Stimulated activated CD8-positive, alpha-beta memory T cell treated with anti-CD3 and anti-CD28 coated beads, Interleukin-4, amount 100 ng/mL, for 4 hours (primary cell): ENCODE measurements at places on chromosomes 16 and 17.

GRCh38 chr17:12256380-12256995 is 235.8 kb downstream of the MAP2K4 start:
- DNase-seq: no peak

DNA sequence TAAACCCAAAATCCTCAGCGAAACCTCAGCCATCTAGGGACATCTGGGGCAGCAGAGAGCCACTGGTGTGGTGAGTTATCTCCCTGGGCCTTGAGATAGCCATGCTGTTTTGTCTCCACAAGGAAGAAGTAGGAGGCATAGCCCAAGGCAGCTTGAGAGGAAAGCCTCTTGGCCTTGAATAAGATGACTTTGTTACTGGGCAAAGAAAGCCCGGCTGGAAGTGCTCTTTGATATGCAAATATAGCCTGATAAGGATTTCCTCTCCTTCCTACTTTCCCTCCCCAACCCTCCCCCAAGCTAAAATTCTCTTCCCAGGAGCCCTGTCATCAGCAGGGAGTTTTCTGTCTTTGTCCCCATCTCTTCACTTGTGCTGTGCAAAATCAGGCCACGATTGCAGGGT is 694.4 kb downstream of the MAF start:
- DNase-seq: no peak

DNA sequence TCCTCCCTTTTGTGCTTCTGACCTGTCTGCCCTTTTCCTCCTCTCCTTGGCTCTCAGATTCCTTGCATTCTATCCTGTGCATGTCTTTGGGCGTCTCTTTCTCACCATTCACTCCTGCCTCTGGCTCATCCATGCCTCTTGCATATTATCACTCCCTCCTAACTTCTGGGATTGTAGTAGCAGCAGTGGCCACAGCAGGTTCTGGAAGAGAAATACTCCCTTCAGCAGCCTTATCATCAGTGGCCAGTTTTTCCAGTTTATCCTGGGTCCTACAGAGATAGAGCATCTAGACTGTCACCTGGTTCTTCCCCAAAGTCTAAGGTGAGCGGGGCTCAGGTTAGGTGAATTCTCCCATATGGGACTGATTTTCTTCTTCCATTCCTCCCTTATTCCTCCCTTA is 354.0 kb upstream of the CCL2 start:
- DNase-seq: no peak

DNA sequence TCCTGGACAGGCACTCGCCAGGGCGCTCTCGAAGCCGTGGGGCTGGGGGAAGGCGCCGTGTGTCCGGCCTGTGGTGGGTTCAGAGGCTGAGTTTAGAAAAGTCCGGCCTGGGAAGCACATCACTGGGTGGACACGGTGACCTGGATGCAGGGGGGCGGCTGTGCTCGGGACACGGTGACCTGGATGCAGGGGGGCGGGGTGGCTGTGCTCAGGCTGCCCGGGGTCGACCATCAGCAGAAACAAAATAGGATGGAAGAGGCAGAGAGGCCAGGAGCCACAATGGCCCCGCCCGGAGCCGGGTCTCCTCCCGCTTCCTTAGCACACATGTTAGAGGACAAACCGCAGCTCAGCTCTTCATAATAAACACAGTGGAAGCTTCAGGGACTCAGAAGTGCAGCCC is 43.2 kb upstream of the GNG13 start:
- no peak for DNase-seq

DNA sequence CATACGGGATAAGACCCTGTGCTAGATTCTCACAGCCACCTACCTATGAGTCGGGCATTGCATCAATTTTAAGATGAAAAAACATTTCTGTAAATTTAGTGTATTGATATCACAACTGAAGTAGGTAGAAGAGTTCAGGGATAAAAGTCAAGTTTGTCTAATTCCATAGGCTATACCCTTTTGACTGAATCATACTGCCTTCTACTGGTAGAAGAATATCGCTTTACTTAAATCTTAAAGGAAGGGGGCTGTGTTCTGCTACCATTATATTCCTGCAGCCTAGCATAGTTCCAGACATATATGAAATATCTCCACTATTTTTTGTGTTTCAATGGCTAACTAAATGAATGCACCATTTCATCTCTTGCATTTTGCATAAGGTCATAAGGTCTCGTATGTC is 1128.6 kb downstream of the CDH8 start:
- DNase-seq: no peak

- DNase-seq: no peak
Observed at GRCh38 chr17:16954521-16954920, 17.4 kb downstream of the TNFRSF13B start.

GRCh38 chr17:69144331-69145255 is 2.9 kb upstream of the ABCA6 start:
- DNase-seq: no peak

DNA sequence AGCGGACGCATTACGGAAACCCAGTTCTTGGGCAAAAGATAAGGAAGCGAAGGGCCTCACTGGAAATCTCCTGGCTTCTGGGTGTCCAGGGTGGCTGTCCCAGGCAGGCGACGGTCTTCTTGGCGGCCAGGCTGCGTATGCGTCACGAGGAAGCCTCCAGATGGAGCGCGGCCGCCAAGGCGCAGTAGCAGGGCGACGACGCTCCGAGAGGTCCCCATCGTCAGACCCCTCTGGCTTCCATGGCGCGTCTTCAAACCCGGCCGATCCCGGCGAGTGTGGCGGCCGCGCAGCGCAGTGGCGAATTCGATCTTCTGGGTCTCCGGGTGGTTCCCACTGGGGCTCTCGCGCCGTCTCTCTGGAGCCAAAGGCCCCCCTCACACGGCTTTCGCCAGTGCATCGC is 13.8 kb upstream of the ANKRD40CL start:
- DNase-seq: no peak

DNA sequence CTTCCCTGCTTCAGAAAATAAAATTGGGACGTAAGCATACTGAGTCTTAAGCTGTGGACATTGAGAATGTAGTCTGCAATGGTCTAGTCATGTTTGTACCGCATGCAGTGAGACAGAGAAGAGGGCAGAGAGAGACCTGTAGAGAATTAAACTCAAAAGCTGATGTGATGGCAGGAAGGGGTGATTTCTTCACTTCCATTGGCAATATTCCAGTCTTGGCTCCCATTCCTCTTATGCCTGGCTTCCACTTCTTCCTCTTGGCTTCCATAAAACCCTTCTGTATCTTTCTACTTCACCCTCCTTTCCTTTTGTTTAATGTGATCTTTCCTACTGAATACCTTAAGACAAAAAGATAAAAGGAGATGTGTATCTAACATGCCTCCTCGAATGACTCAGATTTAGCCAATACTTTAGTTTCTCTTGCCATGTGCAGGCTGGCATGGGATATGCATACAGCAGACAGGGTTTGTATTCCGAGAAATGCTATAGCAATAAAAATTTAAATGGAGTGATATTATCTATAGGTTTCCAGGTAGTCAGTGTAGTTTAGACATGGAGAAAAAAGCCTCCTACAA is 423.1 kb upstream of the DYNLRB2 start:
- no peak for DNase-seq

DNA sequence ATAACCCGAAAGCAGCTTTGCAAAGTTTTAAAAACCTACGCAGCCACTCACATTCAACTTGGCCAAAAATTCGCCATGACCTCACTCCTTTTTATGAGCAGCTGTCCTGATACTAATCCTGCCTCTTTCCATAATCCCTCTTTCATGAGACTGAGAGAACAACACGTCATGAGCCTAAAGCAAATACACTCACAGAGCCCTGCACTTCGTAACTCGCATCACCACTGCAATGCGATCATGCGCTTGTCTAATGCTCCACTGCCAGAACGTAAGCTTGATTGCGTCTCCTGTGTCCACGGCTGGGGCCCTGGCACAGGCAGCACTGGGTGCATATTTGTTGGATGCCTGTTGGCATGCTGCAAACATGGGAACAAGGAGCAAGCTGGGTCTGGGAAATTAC is 36.2 kb downstream of the CDRT4 start:
- no peak for DNase-seq

- DNase-seq: no peak
Observed at GRCh38 chr16:86527366-86527765, 17.0 kb downstream of the FOXF1 start.

GRCh38 chr16:66961065-66961744 is at the start of gene CES3:
Gene CES3, plus strand, starts transcription at chr16:66961266. Its CDS starts 42 bp downstream, at chr16:66961308.
- DNase-seq: no peak

GRCh38 chr16:65767125-65767524 is 599.4 kb upstream of the CDH5 start:
- no peak for DNase-seq

DNA sequence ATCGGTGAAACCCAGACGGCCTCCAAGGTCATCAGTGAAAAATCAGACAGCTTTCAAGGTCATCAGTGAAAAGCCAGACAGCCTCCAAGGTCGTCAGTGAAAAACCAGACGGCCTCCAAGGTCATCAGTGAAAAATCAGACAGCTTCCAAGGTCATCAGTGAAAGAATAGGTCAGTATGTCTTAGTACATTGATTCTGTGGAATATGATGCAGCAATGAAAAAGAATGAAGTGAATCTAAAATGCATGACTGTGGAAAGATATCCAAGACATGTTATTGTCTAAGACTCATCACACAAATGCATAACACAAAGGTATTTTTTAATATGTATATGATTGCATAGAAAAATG is 72.5 kb downstream of the CMIP start:
- no peak for DNase-seq

GRCh38 chr17:978103-979093 is 1.2 kb downstream of the NXN start:
- no peak for DNase-seq

- no peak for DNase-seq
Observed at GRCh38 chr16:90047714-90048346, 28.6 kb upstream of the DBNDD1 start.

GRCh38 chr17:8482546-8482945 is 46.9 kb downstream of the NDEL1 start:
- no peak for DNase-seq

DNA sequence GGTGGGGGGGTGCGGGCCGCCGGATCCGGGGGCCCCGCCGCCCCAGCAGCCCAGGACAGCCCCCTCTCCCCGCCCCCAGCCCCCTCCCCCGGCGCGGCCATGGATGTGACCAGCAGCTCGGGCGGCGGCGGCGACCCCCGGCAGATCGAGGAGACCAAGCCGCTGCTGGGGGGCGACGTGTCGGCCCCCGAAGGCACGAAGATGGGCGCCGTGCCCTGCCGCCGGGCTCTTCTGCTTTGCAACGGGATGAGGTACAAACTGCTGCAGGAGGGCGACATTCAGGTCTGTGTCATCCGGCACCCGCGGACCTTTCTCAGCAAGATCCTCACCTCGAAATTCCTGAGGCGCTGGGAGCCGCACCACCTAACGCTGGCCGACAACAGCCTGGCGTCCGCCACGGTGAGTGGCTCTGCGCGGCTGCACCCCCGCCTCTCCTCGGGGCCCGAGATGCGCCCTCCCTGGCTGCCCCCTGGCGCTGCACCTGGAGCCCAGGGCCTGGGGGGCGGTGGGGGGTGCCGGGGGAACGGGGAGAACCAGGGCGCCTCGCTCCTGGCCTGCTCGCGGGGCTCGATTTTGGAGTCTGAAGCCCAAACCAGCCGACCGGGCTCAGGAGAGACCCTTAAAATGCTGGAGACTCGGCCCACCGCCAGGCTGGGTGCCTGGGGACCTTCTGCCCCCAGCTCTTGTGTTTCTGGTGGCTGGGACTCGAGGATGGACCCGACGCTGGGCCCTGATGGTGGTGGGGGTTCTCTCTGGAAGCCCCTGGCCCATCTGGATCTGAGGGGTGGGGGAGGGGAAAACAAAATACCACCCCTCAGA is 744 bp downstream of the CMIP start:
- DNase-seq: no peak

DNA sequence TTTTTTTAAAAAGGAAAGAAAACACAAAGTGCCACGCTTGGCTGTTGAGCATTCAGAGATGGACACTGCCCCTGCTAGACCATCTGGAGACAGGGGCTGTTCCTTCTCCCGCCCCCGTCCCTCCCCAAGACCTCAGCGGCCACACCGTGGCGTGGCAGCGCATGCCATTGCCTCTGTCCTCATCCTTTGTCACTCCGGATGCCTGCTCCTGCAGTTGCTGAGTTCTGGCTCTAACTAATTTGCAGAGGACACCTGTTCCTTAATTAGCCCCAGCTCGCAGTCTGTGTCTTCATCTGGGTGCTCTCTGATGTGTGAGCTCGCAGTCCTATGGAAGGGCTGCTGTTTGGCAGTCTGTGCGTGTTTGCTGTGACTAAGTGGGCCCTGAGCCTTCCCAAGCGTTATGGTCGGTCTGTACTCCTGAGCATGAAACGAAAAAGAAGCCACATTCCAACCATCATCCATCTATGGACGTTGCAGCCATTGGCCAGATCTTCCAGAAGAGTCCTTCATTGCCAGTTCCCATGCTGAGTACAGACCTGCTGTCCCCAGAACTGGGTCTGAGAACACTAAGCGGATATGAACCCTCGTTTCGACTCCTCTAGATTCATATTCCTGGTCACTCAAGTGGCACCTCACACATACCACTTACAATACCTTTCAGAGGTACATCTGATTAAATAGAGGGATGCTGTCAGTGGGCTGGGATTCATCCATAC is 40.9 kb upstream of the NAT9 start:
- DNase-seq: no peak

- DNase-seq: no peak
Observed at GRCh38 chr16:67844497-67844896, 2.2 kb upstream of the NUTF2 start.

DNA sequence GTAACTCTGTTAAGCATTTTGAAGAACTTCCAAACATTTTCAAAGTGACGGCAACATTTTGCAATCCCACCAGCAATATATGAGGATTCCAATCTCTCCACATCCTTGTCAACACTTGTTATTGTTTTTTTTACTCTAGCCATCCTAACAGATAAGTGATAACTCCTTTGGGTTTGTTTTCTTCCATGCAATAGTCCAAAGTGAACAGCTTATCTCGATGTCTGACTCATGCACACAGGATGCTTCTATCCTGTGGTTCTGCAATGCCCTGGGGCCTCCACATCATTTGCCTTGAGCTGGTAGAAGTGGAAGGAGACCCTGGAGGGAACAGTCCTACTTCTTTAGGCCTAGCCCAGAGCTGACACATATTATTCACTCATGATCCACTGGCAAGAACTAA is 13.0 kb downstream of the TLE7 start:
- no peak for DNase-seq

DNA sequence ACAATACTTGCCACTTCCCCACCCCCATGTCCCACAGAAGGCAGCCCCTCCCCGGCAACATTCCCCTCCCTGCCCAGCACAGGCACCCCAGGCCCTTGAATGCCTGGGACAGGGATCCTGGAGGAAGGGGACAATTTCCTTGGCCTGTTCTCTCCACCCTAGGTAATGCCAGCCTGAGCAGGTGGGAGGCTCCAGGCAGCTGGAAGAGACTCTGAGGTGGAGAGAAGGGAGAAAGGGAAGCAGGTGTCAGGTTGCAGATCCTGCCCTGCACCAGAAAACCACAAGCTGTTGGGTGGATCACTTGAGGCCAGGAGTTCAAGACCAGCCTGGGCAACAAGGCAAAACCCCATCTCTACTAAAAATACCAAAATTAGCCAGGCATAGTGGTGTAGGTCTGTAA is 8.9 kb downstream of the MPP2 start:
- no peak for DNase-seq

GRCh38 chr17:49401971-49402611 is 12.6 kb downstream of the PHB1 start:
- no peak for DNase-seq

GRCh38 chr16:81645266-81645694 is 133.8 kb upstream of the PLCG2 start:
- no peak for DNase-seq

GRCh38 chr17:31437720-31438400 is 46.4 kb downstream of the RAB11FIP4 start:
- no peak for DNase-seq

GRCh38 chr16:28260193-28260592 is 32.1 kb upstream of the SBK1 start:
- no peak for DNase-seq
